Lung (tissue), 17 donors: ENCODE measurements at places on chromosomes 1 and 21. TPM values are rescaled to one million over a fixed set of nuclear protein-coding genes. Genes with fewer than 3 reads are reported as not detected.
A peak's percentile ranks its signal among the peaks of the same experiment; 100 is the strongest.

GRCh38 chr1:54125386-54126070 is 27.3 kb downstream of the CDCP2 start:
- DNase-seq, result peak; percentile 32

B3GALT2 gene
- total RNA-seq, result 8.8 TPM

GRCh38 chr1:24388331-24388885 is 25.2 kb downstream of the STPG1 start:
- DNase-seq, result no peak

DNA sequence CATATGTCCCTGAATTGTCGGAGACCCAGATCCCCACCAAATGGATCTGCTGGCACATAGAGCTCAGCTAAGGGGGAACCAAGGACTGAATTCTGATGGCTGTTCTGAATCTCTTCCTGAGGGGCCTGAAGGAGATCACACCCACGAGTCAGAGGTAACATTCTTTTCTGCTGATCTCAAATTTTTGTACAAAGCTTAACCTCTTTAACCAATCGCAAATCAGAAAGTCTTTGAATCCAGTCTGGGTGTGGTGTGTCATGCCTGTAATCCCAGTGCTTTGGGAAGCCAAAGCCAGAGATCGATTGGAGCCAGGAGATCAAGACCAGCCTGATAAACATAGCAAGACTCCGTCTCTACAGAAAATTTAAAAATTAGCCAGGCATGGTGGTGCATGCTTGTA is 62.8 kb upstream of the PRRC2C start:
- no peak for DNase-seq
